ENCODE measurements at places on chromosomes 5 and 9.

- no peaks in the 10 kb centered on the region for H3K4me1 ChIP-seq
- no peak for DNase-seq
- no peak overlapping the region for H3K4me3 ChIP-seq
Observed at GRCh38 chr5:171931163-171931562, 75.3 kb downstream of the FBXW11 start.

- H3K36me3 ChIP-seq, result no peaks in the 10 kb centered on the region
- H3K4me1 ChIP-seq, result no peaks in the 10 kb centered on the region
- H3K4me3 ChIP-seq, result no peak overlapping the region
- no peak overlapping the region for H3K27ac ChIP-seq
- H3K27me3 ChIP-seq, result no peaks in the 10 kb centered on the region
- DNase-seq, result no peak
Observed at GRCh38 chr5:173653822-173654523, 37.5 kb upstream of the BOD1 start.

DNA sequence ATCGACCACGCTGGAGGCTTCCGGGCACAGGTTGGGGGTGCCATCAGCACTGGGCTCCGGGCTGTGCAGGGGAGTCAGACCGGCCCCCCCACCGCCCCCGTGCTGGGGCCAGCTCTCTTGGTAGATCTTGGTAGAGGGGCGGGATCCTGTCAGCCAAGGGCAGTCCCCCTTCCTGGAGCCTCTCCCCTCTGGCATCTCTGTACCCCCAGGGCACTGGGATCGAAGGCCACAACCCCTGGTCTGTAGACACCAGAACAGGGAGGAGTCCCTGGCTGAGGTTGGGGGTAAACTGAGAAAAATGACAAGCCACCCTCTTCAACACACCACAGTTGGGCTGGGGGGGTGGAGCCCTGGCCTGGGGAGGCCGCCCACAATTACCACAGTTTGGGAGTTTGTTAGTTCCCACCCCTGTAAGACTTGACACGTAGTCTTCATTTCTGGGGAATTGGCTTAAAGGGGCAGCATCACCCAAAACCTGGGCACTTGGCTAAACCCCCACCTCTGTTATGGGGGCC is 882 bp downstream of the CERCAM start:
- peaks cover 29% of the 10 kb centered on the region for H3K4me1 ChIP-seq
- no peak for DNase-seq
- H3K27me3 ChIP-seq, result no peaks in the 10 kb centered on the region
- H3K36me3 ChIP-seq, result no peaks in the 10 kb centered on the region
- peak overlapping the region; percentile 79 for H3K4me3 ChIP-seq
- peak overlapping the region; percentile 11 for H3K27ac ChIP-seq

DNA sequence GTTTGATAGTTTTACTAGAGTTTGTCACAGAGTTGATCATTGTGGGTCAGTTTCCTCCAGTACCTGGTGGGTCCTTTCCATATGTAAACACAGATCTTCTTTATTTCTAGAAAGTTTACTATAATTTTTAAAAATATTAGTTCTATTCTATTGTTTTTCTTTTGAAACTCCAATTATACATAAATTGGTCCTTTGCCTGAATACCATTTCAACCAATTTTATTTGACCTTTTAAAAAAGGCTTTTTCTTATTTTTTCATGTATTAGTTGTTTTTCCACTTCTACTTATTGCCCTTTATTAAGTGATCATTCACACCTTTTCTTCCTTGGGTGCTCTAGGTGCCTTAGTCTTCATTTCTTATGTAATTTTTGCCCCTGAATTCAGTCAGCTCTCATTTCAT is 33.0 kb upstream of the MUSK start:
- no peak overlapping the region for H3K4me3 ChIP-seq
- H3K36me3 ChIP-seq, result no peaks in the 10 kb centered on the region
- H3K4me1 ChIP-seq, result no peaks in the 10 kb centered on the region
- no peak for DNase-seq
- H3K27me3 ChIP-seq, result no peaks in the 10 kb centered on the region
- no peak overlapping the region for H3K27ac ChIP-seq

- 0 out of 2 replicates have a peak within 1 kb of the TSS, but pooled peaks have one; percentile 1 for H3K27ac ChIP-seq
- H3K27me3 ChIP-seq, result peaks cover 9% of the 10 kb centered on the region
- peaks cover 19% of the 10 kb centered on the region for H3K4me1 ChIP-seq
- peak; percentile 53 for DNase-seq
Observed at GRCh38 chr5:1111727-1112289, at the start of gene SLC12A7. Gene SLC12A7 (minus strand): TSS chr5:1112063. CDS start chr5:1111991, 72 bp downstream.

GRCh38 chr9:110131499-110131898 is 76.5 kb downstream of the C9orf152 start:
- peak; percentile 48 for DNase-seq
- H3K27ac ChIP-seq, result peak overlapping the region; percentile 60
- H3K4me1 ChIP-seq, result peaks cover 69% of the 10 kb centered on the region
- no peaks in the 10 kb centered on the region for H3K27me3 ChIP-seq
- no peak overlapping the region for H3K4me3 ChIP-seq

GRCh38 chr5:54088081-54088480 is 222.3 kb downstream of the ARL15 start:
- no peaks in the 10 kb centered on the region for H3K36me3 ChIP-seq
- no peaks in the 10 kb centered on the region for H3K27me3 ChIP-seq
- H3K4me3 ChIP-seq, result no peak overlapping the region
- DNase-seq, result peak; percentile 74
- peak overlapping the region; percentile 99 for H3K27ac ChIP-seq

DNA sequence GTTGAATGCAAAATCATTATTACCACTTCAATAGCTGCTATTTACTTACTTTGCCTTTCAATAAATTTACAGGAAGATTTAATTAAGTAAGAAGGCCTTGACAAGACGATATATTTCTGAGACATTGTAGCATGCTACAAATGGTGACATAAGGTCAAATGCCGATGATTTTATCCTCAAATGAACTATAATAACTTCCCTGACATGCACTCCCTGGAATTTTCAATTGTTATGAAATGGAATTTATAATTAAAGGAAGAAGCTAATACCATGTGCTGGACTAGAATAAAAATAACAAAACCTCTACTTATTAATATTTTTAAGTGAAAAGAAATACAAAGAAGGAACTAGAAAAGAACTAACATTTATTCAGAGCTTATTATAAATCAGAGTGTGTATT is 30.2 kb upstream of the ITGA1 start:
- no peaks in the 10 kb centered on the region for H3K36me3 ChIP-seq
- H3K27ac ChIP-seq, result no peak overlapping the region
- DNase-seq, result no peak
- no peaks in the 10 kb centered on the region for H3K4me1 ChIP-seq
- no peaks in the 10 kb centered on the region for H3K27me3 ChIP-seq

DNA sequence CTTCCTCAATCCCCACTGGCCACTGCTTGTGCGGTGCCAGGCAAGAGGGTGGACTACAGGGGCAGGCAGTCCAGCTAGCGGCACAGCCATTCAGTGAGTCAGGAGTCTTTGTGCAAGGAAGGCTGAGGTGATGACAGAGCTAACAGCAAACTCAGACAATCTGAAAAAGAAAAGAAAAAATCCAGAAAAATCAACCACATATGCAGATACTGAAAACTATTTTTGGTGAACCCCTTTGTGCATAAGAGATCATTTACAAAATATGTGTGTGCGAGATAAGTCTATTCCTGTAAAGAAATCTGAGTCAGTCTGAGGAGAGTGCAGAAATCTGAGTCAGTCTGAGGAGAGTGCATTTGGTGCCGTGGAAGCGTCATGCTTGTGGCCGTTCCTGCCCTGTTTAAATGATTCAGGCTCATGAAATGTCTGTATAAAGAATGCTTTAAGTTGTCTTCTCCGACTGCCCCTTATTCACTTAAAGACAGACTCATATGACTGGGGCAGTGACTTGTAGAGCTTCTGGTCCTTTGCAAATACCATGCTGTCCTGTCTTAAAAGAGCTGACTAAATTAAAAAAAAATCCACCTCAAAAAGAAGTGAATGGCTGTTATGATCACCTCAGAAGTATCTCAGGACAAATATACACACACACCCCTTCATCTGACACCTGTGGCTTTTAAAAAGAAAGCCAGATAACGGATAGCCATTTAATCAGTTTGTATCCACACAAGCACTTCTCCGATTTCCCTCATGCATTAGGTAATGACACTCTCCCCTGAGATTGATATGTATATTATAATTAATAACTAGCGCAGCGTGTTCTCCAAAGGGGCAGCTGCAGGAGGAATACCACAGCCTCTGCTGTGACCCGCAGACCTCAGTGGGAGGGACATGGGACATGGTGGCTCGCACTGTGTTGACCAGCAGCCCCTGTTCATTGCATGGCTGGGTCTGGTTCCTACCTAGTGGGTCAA is 47.3 kb downstream of the TRIO start:
- no peak overlapping the region for H3K4me3 ChIP-seq
- H3K27ac ChIP-seq, result peak overlapping the region; percentile 72
- peak; percentile 89 for DNase-seq
- H3K36me3 ChIP-seq, result no peaks in the 10 kb centered on the region
- H3K4me1 ChIP-seq, result peaks cover 93% of the 10 kb centered on the region
- no peaks in the 10 kb centered on the region for H3K27me3 ChIP-seq

DNA sequence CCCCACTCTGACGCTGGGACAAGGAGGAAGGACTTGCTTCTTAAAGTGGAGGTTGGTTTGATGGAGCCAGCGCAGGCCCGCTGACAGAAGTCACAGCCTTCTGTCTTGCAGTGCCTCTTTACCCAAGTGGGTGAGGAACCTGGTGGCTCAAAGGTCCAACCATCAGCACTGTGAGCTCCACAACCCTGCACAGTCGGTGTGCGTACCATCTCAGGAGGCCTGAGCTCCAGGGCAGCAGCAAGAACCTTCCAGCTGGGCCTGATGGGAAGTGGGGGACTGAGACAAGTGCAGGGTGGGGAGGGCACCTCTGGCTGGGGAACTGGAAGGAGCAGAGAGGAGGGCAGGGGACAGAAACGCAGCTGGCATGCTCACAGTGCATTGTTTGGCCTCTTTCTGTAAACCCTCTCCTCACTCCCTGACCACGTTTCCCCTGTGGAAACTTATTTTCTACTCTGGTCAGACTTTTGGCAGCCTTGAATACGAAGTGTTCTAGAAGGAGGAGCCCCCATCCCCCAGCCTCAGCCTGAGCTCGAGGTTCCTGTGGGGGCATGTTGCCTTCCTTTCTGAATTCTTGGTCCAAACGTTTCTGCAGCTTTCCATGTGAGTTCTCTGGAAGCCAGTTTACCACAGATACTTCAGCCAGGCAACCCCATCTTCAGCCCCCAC is 178.5 kb upstream of the PITX1 start:
- H3K27ac ChIP-seq, result no peak overlapping the region
- no peak overlapping the region for H3K4me3 ChIP-seq
- DNase-seq, result no peak
- no peaks in the 10 kb centered on the region for H3K27me3 ChIP-seq

- no peaks in the 10 kb centered on the region for H3K27me3 ChIP-seq
- H3K4me3 ChIP-seq, result no peak overlapping the region
- no peaks in the 10 kb centered on the region for H3K36me3 ChIP-seq
- H3K27ac ChIP-seq, result no peak overlapping the region
- H3K4me1 ChIP-seq, result no peaks in the 10 kb centered on the region
- DNase-seq, result no peak
Observed at GRCh38 chr5:84635235-84636055, 250.8 kb upstream of the EDIL3 start.

DNA sequence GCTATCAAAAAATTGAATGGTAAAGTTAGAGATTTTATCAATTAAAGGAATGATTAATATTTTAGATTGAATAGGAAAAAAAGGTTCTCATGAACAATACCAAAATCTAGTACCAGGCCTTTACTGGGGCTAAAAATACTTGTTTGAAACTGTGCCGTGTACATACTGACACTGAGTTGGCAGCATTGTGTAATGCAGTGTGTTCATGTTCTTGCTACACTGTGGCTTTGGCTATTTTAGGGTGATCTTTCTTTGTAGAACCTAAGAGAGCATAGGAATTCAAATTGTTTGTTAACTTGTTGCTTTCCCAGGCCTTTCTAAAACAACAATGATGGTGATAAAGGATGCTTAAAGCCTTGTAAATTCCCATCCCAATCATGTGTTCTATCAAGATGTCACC is 80.9 kb downstream of the KIF4B start:
- no peaks in the 10 kb centered on the region for H3K27me3 ChIP-seq
- H3K4me1 ChIP-seq, result no peaks in the 10 kb centered on the region
- no peak overlapping the region for H3K27ac ChIP-seq
- H3K36me3 ChIP-seq, result no peaks in the 10 kb centered on the region
- no peak for DNase-seq
- no peak overlapping the region for H3K4me3 ChIP-seq

DNA sequence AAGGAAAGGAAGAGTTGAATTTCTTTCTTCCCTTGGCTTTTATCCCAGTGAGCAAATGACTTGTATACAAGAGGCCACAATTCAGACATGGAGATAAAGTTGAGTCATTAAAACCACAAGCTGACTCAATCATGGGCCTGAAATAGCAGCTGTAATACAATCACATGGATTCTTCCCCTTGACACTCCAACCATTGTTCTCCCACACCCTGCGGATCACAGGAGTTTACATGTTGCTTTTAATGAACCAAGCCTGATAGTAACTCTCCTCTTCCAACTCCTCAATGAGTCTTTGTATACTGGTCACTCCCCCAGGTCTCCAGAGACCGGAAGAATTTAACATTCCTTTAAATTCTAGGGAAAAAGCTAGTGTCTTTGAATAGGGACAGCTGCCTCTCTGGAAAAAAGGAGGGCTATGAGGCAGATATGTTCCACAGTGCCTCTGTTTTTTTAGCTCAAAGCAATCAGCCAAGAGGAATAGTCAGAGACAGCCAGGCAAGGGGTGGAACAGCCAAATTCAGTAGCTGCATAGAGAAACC is 32.4 kb downstream of the PCDHGC5 start:
- peak; percentile 99 for DNase-seq
- no peak overlapping the region for H3K4me3 ChIP-seq
- H3K36me3 ChIP-seq, result peaks cover 61% of the 10 kb centered on the region
- peaks cover 60% of the 10 kb centered on the region for H3K4me1 ChIP-seq
- H3K27ac ChIP-seq, result peak overlapping the region; percentile 36

DNA sequence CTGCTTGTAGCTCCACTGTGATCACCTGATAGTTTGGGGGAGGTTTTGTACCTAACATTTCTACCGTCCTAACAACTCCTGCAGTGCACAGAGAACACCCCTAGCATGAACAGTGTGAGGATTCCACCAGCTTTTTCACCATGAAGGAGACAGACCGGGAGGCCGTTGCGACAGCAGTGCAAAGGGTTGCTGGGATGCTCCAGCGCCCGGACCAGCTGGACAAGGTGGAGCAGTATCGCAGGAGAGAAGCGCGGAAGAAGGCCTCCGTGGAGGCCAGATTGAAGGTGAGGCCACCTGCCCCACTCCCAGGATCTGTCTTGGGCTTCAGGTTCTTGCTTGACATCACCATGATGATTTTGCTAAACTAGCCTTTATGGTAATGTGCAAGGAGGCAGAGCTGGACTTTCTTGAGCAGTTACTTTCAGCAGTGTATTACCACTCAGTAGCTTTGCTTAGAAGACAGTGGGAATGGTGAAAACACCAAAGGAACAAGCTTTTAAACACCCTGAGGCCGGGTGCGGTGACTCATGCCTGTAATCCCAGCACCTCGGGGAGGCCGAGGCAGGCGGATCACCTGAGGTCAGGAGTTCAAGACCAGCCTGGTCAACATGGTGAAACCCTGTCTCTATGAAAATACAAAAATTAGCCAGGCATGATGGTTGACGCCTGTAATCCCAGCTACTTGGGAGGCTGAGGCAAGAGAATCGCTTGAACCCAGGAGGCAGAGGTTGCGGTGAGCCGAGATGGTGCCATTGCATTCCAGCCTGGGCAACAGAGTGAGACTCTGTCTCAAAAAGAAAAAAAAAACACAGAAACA is 3.3 kb downstream of the EXOC3 start:
- no peak for DNase-seq
- no peak overlapping the region for H3K27ac ChIP-seq
- no peaks in the 10 kb centered on the region for H3K27me3 ChIP-seq
- peaks cover 72% of the 10 kb centered on the region for H3K36me3 ChIP-seq

All from SJSA1 (cell line).